Non-pigmented ciliary epithelial cell (primary cell): ENCODE measurements at places on chromosomes 6 and 20.
A peak's percentile ranks its signal among the peaks of the same experiment; 100 is the strongest.

DNA sequence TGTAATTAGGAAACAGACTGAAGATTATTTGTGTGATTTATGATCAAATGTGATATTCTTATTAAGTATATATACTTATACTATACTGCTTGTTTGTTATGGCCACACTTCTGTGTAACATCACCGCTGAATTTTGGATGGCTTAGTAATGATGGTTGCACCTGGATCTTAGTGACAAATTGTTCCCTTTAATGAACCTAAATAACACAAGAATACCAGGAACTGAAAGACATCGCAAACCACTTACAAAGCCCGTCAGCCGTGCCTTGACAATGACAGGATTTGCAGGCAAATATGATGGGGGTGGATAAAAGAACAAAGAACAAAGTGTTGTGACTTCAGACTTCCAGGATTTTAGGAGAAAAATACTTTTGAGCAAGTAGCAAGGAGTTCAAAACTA, 67.1 kb downstream of the LAMP5 start:
- no peak for DNase-seq

DNA sequence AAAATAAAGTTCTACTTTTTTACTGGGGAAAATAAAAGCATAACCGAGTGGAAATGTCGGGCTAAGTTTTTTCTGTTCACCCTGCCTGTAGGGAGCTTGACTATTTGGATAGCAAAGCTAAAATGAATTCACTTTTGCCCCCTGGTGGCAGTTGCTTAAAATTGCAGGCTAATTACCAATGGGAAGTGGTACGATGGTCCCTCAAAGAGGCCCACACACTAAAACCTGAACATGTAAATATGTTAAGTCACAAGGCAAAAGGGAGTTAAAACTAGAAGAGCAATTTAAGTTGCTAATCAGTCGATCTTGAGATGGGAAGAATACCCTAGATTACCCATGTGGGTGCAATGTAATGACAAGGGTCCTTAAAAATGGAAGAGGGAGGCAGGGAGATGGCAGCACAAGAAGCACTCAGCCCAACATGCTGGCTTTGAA, 916 bp upstream of the SUN5 start:
- no peak for DNase-seq

DNA sequence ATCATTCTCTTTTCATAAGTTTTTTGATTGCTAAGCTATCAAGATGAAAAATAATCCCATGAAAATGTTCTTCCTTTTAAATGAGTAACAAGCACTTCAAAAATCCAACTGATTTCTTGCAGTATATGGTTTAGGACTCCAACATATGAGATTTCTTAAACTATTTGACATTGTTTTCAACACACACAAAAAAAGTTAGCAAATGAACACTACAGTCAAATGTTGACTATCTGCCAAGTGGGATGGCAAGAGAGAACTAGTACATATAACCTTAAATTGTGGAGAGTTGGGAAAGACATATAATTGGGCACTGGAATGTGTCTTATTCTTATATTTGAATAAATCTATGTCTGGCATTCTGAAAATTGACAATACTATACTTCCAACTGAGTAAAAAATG, 15.6 kb downstream of the COL21A1 start:
- no peak for DNase-seq

GRCh38 chr20:42435230-42435629, 754.5 kb downstream of the PTPRT start:
- DNase-seq, result no peak

- no peak for DNase-seq
Observed at GRCh38 chr6:149935668-149936067, 6.1 kb upstream of the ULBP2 start.

DNA sequence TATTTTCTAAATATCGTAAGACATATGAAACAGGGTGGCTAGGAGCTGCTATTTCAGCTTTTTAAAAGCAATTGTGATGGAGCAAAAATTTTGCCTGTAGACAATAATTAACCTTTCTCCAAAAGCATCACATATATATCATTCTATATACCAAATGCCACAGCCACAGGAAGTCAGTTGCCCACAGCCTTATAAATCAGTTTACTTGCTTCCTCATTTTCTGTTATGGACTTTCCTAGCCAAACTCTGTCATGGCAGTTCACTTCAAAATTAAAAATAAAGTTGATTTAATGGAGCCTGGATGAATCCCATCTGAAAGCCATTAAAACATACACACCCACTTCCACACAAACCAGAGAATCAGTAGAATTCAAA, 93.4 kb upstream of the NHSL1 start:
- no peak for DNase-seq

- no peak for DNase-seq
Observed at GRCh38 chr6:33857932-33858475, 54.2 kb upstream of the MLN start.

- DNase-seq, result peak; percentile 27
Observed at GRCh38 chr20:47205577-47206123, 150.8 kb downstream of the ZMYND8 start.

GRCh38 chr6:134240665-134241431, 77.1 kb downstream of the SGK1 start:
- no peak for DNase-seq

- DNase-seq, result no peak
Observed at GRCh38 chr20:63234693-63235398, 859 bp upstream of the BIRC7 start.

- no peak for DNase-seq
Observed at GRCh38 chr6:43742931-43743632, 26.9 kb upstream of the VEGFA start.

DNA sequence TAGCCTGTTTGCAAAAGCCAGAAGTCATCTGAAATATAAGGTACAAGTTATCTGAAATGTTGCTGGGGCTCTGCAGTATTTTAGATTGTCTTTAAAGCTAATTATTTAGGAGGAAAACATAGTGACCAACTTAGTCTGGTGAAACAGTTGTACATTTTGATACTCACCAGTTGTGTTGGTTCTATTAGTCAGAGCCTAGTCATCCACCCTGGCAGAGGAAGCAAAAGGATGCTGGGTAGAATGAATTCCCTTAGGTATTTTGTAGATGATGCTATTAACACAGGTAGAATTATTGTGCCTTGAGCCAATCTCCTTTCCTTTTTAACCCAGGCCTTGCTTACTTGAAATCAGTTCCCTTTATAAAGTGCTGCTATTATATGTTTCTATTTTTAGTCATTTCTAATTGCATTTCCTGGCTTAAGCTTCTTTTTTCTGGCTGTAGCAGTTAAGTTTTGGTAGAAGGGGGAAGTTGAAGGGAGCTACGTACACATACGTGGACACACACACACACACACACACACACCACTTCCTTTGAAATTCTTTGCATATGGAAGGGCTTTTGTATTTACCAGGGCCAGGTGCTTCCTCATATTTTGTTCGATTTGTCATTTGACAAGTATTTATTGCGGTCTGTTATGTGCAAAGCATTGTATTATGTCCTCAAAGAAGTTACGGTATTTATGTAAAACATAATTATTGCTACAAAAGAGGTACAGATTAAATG, 82.4 kb downstream of the RTN4IP1 start:
- DNase-seq, result no peak

DNA sequence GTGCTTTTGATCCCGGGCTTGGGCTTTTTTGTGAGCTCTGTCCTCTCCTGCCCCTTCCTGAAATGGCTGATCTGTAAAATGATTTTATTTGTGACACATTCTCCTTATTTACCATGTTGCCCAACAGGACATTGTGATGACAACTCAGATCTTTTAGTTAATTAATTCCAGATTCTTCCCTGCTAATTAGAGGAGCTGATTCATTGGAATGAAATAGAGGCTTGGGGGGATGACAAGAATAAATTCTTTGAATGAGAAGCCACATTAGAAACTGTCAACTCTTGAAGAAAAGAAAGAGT, 26.1 kb upstream of the GABRR1 start:
- no peak for DNase-seq

GRCh38 chr6:100913400-100914276, 32.5 kb upstream of the ASCC3 start:
- no peak for DNase-seq

DNA sequence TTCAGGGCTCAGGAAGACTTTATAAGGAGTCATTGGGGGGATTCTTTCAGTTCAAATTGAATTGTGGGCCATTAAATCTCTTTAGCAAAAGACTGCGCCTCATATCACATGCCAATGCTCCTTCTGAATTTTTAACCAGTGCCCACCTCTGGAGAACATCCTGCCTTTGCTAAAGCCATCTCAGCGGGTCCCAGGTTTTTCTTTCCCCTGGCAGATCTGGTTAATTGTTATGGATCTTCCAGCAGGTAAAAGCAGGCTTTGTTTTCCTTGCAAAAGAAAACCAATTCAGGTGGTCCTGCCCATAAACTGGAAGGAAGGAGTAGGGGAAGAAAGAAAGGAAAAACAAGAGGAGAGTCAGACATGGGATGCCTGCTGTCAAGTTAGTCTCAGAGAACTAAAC, 298.2 kb downstream of the LRFN2 start:
- DNase-seq, result no peak

DNA sequence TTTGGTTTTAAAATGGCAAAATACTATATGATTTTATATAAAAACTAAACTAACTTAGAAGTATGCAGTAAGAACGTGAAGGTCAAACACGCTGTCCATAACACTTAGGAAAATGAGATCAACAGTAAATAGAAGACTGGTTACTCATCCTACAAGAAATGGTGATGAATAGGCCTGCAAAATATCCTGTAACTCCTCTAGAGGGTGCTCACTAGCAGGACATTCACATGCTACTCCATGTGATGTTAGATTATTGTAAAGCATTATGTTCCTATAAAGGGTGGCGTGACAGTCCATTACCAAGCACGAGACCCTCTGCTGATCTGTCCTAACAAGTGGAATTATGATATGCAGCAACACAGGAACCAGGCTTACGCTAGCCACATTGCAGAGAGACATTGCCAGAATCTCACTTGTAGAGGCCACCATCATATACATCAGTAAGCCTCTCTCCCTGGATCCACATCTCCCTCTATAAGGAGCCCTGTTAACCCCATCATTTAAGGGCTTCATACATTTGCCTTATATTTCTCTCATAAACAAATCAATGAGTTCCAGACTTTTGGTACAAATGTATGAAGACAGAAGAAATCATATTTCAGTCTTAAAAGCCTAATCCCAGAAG, 18.0 kb upstream of the DEFB129 start:
- peak; percentile 52 for DNase-seq

GRCh38 chr6:45687570-45687969, 309.8 kb upstream of the SUPT3H start:
- DNase-seq, result no peak

DNA sequence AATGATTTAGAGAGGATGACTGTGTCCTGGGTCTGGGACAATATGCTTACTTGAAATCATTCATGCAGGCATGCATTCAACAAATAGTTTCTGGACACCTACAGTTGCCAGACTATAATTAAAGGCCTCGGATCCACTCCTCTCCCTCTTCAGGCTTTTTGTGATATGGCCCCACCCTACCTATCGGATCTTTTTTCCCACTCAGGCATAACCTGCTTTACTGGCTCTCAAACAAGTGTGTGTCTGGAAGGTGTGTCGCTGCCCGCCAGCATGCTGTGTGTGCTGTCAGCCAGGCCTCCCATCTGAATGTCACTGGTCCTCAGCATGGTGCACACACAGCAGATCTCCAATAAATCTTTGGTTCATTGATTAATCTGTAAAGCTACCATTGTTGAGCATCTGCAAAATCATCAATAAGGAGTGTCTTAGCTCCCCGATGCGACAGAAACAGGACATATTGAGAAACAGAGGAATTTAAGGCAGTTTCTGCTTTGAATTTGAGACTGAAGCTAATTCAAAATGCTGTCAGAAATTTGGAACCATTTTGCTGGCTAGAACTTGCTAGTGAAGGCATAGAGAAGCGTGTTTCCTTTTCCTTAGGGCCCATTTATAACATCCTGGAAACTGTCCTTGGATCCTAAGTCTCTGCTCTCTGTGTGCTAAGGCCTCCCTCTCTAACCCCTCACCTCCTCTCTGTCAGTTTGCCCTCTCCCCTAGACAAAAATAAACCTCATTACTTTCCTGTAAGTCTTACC, 23.5 kb upstream of the CCN6 start:
- no peak for DNase-seq

GRCh38 chr6:29553268-29554057, 6.1 kb downstream of the UBD start:
- peak; percentile 13 for DNase-seq

GRCh38 chr6:56946368-56946767, 8.5 kb upstream of the BEND6 start:
- DNase-seq, result no peak

GRCh38 chr6:1770435-1770843, 160.7 kb downstream of the FOXC1 start:
- DNase-seq, result no peak

GRCh38 chr6:26243132-26243531, 121.9 kb upstream of the BTN3A2 start:
- no peak for DNase-seq

- no peak for DNase-seq
Observed at GRCh38 chr6:148693882-148694484, 52.8 kb upstream of the UST start.

- no peak for DNase-seq
Observed at GRCh38 chr6:145818796-145819195, 4.2 kb upstream of the FBXO30 start.

DNA sequence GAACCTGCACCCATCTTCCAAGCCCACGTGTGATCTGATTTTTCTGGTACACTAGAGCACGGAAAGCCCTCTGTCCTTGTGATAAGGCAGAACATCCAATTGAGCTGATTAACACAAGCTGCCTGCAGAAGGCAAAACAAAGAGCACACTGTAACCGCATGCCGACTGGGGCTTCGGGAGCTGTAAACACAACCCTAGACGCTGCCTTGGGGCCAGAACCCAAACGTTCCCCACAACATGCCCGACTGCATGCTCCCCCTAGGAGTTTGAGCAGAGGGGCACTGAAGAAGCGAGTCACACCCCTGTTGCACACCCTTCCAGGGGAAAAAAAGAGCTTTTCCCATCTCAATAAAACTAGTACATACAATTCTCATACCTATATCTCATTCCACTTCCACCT, 470.7 kb downstream of the HTR1B start:
- no peak for DNase-seq

GRCh38 chr6:79077715-79078074, 359 bp downstream of the PHIP start:
- DNase-seq, result no peak

DNA sequence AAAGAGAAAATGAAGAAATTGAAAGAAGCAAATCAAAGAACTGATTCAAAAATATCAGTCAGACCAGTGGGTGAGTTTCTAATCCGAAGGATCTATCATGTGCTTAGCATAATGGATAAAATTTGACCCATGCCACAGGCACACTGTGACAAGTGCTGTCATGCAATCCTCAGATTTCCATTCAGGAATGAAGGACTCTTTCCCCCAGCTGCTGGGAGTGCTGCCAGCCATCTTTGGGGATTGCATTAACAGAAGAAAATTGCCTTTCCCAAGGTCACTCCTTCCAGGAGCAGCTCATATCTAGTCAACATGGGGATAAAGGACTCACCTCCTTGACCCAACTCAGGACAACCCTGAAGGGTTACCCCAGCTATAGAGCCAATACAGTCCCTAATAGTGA, 316.7 kb upstream of the TBX18 start:
- no peak for DNase-seq

GRCh38 chr20:57594092-57594951, 25.9 kb downstream of the ZBP1 start:
- DNase-seq, result no peak
